ENCODE measurements at places on chromosomes 2 and 18. TPM values are rescaled to one million over a fixed set of nuclear protein-coding genes. Genes with fewer than 3 reads are reported as not detected.

DNA sequence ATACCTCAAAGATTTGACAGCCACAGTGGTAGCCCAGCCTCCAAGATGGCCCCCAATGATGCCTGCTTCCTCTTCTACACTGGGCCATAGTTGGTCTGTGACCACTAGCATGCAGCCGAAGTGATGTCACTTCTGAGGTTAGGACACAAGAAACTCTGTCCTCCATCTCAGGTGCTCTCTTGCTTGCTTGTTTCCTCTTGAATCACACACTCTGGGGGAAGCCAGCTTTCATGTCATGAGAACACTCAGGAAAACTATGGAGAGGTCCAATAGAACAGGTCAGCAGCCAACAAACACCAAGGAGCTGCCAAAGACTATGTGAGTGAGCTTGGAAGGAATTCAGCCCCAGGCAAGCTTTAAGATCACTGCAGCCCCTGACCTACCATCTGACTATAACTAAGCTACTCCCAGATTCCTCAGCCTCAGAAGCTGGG, 3.3 kb upstream of the ADAM17 start:
- no peak for DNase-seq

- no peak for DNase-seq
Measured at GRCh38 chr2:160952464-160953254, 207.6 kb upstream of the TANK start.

DNA sequence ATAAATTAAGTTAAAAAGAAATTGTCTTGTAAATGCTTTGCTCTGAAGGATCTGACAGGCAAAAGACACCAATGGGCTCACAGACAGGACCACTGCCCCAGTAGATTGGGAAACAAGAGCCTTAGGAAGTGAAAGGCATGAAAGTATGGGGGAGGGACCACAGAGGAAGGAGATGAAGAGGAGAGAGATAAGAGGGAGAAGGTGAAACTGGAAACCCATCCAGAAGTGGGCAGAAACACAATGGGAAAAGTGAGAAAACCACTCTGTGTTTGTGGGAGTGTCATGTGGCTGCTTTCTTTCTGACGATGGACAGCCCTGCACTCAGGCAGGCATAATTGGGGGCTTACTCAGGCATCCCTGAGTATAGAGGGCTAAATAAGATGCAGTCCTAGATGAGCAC, 101.5 kb upstream of the STON1 start:
- no peak for DNase-seq

DNA sequence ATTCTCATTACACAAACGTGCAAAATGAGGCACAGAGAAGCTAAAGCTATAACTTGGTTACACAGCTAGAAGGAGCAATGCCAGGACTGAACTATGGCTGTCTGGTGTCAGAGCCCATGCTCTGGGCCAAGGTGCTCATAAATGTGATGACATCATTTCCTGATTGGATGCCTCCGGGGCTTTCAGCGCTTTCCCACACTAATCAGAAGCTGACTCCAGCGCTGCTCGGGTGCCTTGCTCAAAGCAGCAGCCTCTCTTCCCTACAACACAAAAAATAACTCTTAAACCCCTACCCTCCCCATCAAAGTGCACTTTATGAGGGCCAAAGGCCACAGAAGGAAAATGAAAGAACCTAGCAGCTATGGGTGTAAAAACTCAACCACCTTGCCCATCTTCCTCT, 90.7 kb downstream of the STK39 start:
- no peak for DNase-seq

GRCh38 chr2:55859875-55860274, 63.7 kb downstream of the EFEMP1 start:
- DNase-seq = no peak

DNA sequence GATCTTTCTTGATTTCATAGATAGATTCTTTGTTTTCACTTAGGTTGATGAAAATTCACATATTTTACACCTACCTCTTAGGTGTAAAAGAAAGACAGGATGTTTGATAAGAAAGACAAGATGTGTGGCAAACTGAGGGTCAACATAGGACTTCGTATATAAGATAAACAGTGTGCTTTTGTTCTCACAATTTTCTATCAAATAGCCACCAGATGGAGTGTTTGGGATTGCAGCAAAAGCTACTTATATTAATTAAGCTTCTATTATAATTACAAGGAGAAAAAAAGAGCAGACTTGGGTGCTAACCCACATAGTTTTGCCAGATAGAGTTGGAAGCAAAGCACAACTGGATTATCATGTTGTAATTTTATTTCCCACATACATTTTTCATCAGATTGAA, 232.9 kb downstream of the CDH7 start:
- no peak for DNase-seq

DNA sequence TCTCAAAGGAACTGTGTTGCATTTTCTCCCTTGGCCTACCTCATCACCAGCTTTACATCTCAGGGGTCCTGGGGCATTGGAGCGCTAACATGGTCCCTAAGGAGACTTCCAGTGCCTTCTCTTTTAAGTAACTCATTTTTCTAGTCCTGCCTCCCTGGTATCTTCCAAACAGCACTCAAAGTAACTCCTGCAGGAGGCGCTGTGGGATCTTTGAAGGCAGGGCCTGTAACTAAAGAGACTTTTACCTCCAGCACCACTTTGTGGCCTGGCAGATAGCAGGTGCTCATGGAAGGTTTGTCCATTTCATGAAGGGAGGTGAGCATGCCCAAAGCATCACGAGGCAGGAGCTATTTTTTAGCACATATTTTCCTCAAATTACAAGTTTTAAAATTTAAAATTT, 411.0 kb upstream of the GYPC start:
- DNase-seq = no peak

DNA sequence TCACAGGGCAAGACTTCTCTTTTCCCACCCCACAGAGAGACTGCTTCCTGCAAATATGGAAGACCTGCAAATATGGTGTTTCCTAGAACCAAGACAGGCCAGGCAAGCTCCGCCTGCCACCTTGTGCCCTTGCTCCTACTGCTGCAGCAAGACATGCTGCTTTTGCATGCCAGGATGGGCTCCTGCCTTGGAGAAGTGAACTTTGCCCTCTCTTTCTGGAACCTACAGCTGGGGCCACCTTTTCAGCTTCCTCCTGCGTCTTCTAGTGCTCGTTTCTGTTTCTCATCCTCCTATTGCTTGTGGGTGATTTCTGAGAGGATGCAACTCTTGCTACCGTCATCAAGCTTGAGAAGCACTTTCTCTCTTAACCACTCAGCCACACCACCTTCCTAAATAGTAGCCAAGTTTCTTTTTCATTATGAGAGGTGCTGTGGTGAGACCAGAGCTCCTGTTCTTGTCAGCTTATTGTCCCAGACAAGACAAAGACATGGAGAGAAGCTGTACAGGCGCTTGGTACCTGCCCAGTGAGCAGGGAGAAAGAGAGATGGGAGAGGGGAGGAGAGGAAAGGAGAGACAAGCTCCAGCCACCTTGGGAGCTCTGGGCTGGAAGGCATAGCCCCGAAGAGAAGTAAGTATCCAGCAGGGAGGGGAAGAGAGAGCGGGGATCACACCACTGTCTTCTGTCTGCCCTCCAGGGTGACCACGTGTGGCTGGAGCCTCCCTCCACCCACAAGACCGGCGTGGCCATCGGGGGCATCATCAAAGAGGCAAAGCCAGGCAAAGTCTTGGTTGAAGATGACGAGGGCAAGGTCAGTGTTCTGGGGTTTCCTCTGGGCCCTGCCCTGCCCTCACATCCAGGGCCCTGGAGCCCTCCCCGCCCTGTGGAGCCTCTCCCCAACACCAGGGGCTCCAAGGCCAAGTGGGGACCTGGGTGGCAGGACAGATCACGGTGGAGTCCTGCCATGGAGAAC, 28.3 kb downstream of the MYO7B start:
- DNase-seq = no peak

DNA sequence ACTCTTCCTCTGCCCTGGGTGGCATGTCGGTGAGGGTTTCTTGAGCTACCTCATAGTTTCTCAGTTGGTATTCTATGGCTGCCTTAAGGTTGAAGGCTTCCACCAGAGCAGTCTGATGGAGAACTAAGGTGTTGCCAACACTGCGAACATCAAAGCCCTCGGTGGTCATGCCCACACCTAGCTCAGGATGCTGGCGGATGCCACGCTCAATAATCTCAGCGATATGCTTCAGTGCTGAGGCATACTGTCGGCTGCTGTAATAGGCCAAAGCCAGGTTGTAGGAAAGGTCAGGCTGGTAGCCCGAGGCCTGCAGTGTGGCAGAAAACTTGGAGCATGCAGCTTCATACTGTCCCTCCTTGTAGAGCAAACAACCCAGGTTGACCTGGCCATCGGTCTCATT, 225.3 kb downstream of the AGPS start:
- no peak for DNase-seq

DNA sequence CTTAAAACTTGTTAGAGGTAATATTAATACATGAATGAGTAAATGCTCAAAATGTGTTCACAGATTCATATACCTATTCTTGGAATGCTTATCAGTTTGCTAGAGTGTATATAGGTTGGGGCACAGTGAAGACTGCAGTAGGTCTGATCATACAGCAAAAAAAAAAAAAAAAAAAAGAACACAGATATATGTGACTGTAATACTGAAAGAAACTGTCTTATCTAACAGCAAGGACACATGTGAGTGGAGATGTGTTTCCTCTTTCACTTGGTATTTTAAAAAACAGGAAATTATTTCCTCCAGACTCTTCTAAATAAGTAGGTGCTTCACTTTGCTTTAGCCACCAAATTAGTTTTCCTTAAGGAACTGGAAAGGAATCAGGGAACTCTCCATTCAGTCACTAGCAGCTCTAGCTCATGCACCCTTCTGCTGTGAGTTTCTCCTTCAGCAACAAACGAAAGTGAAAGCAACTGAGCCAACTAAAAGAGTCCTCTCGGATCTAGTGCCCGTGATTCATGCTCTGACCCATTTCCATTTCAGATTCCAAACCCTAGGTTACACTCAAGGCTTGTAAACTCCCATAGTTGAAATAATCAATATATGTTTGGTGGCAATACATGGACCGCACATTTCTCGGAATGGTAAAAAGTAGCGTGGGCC, 98.5 kb downstream of the DSEL start:
- no peak for DNase-seq

The RBKS gene
- polyA plus RNA-seq = 1.1 TPM

The SCN3A gene
- 0.53 TPM for polyA plus RNA-seq

The ARHGAP15 gene
- polyA plus RNA-seq = 8.1 TPM

The TNFRSF11A gene
- 2.8 TPM for polyA plus RNA-seq

The TEKT4 gene
- not detected for polyA plus RNA-seq

The FAM210A gene
- polyA plus RNA-seq = 22.4 TPM

The RGPD3 gene
- polyA plus RNA-seq = 0.08 TPM

The MYO7B gene
- 1.1 TPM for polyA plus RNA-seq

The SAG gene
- 0.10 TPM for polyA plus RNA-seq

The RNU2-63P gene
- polyA plus RNA-seq = not detected

Data from forelimb muscle (tissue), 1 donor.